ENCODE measurements at places on chromosomes 2 and 18.

GRCh38 chr2:41482659-41483058 lies 565.2 kb upstream of the PKDCC start:
- DNase-seq = no peak

- no peak for DNase-seq
These were observed 235.1 kb downstream of the SEPTIN10 start for GRCh38 chr2:109378682-109379081.

- DNase-seq = no peak
These were observed 8.5 kb downstream of the STAM2 start for GRCh38 chr2:152167065-152167464.

DNA sequence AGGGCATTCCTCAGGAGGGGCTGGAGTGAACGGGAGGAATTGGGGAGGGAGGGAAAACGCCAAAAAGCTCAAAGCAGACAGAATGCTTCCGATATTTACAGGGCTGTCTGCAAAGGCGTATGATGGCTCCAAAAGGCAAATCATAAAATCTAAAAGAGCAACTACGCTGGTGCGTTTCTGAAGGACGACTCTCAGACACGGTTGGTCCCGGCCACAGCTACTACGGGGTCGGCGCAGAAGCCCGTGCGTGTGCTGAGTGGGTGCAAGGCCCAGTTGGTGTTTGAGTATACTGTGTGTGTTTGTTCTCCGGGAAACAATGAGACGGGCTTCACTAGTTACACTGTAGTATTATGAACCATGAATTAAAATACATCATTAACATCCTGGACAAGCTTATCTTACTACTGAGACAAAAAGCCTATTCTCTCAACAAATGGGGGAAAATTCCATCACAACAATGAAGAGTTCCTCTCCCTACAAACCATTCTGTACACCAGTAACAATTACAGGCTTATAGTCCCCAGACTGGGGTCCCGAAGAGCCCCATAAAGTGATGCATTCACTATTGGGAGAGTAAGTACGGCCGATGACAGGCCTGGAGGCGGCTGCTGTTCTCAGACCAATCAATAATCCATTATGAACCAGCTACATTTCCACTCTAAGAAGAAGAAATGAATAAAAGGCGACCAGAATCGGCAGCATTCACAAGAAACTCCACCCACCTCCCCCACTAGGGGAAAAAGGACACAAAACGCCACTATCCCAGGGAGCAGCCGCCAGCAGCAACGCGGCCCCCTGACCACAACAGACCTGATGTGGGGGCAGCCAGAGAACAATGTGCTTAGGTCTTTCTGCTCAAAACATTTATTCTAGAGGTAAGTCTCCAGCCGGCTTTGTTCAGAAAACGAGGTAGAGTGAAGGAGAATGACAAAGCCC lies 43.4 kb downstream of the ZNF516 start:
- no peak for DNase-seq

- DNase-seq = no peak
These were observed 354.8 kb downstream of the DCC start for GRCh38 chr18:52694804-52695203.

- DNase-seq = no peak
These were observed 357.6 kb upstream of the KLHL29 start for GRCh38 chr2:23027396-23027795.

DNA sequence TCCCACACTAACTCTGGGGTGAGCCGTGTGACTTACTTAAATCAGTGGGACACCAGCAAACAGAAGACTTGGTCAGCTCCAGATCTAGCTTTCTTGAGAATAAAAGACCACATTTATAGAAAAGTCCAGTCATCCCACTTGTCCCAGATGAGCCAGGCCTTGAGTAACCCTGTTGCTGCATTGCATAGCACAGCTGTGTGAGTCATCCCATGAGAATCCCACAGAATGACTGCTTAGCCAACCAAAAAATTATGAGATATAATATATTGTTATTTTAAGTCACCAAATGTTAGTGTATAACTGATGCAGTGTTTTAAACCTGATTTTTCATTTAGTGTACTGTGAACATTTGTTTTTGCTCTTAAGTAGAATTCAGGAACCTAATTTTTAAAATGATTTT lies 94.2 kb upstream of the FSHR start:
- no peak for DNase-seq

- no peak for DNase-seq
These were observed 339.2 kb upstream of the HNRNPA3 start for GRCh38 chr2:176873403-176873802.

DNA sequence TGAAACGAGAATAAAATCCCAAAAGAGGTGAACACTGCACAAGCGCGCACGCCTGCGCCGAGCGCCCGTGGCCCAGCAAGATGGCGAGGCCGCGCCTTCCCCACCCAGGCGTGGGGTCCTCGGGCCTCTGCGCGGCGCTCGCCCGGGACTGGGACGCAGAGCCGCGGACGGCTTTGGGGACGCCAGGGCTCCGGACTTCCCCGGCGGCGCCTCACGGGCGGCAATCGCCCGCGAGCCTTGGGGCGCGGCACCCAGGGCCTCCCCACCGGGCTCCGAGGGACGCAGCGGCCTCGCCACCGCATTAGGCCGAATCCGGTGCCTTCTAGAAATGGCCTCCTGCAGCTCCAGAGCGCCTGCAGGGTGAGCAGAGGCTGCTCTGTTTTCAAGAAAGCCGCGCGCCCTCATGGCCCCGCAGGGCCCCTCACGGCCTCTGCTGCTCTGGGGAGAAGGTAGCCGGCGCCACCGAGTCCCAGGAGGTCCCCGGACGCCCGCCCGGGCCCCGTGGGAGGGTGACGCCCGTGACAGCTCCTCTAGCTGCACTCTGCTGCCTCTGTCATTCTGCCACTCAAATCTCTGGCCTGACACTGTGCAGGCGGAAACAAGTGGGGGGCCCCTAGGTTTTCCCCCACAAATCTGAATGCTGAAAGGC lies 35.9 kb upstream of the POMC start:
- no peak for DNase-seq

DNA sequence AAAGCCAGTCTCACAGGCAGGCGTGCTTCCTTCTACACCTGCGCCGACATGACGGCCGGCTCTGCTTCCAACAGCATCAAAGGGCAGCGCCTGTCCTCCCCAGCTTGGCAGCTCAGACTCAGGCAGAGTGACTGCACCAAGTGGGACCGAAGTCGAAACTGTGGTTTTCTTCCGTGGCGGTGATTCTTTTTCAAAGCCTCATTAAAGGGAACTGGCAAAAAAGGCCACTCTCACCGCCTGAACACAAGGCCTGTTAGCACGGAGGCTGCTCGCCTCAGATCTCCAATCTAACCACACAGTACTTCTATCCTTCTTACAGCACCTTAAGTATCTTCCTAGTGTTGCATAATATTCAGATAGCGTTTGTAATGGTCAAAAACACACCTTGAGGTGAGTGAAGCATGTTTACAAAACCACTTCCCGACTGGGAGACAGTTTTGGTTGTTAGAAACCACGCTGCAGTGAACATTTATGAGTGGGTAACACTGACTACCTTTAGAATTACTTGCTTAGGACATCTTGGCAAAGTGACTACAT lies 236.4 kb downstream of the HDAC4 start:
- DNase-seq = no peak

- no peak for DNase-seq
These were observed 29.5 kb downstream of the STK39 start for GRCh38 chr2:168217920-168218319.

GRCh38 chr18:25147877-25148488 lies 204.0 kb downstream of the ZNF521 start:
- no peak for DNase-seq

- DNase-seq = no peak
These were observed 27.6 kb upstream of the UGP2 start for GRCh38 chr2:63814114-63814513.

DNA sequence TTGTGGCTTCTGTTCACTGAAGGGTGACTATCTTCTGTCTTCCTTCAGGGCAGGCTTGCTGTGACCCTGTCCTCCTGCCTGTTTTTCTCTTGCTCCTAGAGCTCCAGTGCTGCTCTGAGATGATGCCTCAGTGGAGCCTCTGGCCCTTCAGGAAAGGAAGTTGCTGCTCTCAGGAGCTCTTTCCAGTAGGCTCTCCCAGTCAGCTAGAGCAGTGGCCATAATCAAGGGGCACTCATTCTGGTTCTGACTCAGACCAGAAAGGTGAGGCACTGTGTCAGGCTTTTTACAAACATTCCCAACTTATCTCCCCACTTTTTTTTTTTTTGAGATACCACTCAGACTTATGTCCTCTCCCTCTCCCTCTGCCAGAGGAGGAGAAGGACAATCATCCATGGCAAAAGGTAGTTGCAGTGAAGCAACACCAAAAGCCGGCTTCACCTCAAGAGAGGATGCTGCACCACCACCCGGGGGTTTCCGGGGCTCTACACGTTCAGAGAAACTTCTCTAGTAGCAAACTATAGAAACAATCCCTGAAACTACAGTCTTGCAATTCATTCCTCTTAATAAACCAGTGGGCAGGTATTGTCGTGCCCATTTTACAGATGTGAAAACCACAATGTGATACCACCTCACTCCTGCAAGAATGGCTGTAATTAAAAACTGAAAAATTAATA lies 115.4 kb downstream of the ACTR3 start:
- no peak for DNase-seq
